OCI-M1 (cell line): ENCODE measurements at places on chromosomes 1 and 21.

- DNase-seq = no peak
Measured at GRCh38 chr1:41330588-41331545, 30.4 kb upstream of the FOXO6 start.

- DNase-seq = no peak
Measured at GRCh38 chr1:75412616-75413015, 198.3 kb downstream of the SLC44A5 start.

GRCh38 chr1:91937613-91938012 lies 11.6 kb upstream of the BRDT start:
- no peak for DNase-seq

DNA sequence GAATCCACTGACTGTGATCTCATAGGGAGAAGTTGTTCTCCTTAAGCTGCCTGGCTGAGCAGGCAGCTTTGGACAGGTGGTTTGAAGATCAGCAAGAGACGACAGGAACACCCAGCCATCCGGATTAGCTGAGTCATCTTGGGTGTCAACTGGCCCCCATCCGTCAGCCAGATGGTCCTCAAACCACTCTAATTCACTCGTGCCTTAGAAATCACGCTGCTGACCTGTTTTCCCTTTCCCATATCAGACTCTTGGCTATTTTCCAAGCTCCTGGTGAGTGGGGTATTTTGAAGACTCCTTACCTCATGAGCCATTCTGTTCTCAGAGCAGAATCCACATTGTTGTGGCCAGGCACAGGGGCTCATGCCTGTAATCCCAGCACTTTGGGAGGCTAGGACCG lies 149.1 kb upstream of the L1TD1 start:
- DNase-seq = no peak

DNA sequence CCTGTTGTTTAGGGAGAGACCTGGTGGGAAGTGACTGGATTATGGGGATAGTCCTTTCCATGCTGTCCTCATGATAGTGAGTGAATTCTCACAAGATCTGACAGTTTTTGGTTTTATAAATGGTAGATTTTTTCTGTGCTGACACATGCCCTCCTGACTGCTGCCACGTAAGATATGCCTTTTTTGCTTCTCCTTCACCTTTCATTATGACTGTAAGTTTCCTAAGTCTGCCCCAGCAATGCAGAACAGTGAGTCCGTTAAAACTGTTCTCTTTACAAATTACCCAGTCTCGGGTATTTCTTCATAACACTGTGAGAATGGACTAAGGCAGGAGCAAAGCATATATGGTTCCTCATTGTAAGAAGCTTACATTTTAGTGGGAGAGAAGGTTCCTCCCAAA lies 1727.2 kb downstream of the NCAM2 start:
- DNase-seq = no peak

- no peak for DNase-seq
Measured at GRCh38 chr21:33896691-33897090, 18.9 kb downstream of the ATP5PO start.

- DNase-seq = peak; percentile 56
Measured at GRCh38 chr1:100847361-100848082, 47.1 kb downstream of the EXTL2 start.

DNA sequence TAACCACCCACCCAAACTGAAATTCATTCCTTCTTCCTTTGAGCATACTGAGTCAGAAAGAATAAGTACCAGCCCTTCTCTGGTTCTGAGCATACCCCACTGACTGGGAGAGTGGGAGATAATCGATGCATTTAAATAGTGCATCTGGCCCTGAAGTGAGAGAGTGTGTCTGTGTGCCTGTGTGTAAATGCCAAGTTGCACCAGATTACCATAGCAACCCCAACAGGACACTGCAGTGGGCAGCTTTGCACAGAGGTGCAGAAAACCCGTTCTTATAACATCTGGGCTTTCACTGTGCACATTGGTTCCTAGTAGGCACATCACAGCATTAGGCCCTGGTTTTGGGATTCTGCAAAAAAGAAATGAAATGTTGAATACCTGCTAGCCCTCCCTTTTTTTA lies 2.3 kb downstream of the ASTN1 start:
- DNase-seq = no peak

DNA sequence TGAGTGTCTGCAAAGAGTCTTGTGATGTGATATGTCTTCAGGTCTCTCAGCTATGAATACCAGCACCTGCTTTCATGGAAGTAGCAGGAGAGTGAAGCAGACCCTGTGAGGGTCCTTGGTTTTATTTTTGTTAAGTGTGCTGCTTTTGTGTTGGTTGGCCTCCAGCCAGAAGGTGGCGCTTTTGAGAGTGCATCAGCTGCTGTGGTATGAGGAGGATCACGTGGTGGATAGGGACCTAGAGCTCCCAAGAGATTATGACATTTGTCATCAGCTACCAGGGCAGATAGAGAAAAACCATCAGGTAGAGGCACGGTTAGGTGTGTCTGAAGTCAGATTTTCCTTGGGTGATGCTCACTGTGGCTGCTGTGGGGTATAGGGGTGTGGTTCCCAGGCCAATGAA lies 1232.1 kb downstream of the MRPL39 start:
- DNase-seq = peak; percentile 54

DNA sequence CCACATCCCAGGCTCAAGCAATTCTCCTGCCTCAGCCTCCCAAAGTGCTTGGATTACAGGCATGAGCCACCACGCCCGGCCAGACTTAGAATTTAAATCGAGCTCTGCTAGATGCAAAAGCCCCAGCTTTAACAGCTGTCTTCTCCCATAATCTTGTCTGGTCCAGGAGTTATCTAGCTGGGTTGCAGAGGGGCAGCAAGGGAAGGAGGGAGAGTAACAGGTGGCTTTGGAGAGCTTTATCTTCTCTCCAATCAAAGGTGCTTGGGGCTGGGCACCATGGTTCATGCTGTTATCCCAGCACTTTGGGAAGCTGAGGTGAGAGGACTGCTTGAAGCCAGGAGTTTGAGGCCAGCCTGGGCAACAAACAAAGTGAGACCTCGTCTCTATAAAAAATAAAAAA lies 3.9 kb downstream of the RHBG start:
- DNase-seq = no peak

GRCh38 chr1:226520640-226521355 lies 27.8 kb upstream of the STUM start:
- DNase-seq = no peak

- DNase-seq = no peak
Measured at GRCh38 chr1:43302721-43303470, 2.1 kb downstream of the TIE1 start.

- DNase-seq = no peak
Measured at GRCh38 chr1:175390522-175391254, 198.1 kb upstream of the KIAA0040 start.

DNA sequence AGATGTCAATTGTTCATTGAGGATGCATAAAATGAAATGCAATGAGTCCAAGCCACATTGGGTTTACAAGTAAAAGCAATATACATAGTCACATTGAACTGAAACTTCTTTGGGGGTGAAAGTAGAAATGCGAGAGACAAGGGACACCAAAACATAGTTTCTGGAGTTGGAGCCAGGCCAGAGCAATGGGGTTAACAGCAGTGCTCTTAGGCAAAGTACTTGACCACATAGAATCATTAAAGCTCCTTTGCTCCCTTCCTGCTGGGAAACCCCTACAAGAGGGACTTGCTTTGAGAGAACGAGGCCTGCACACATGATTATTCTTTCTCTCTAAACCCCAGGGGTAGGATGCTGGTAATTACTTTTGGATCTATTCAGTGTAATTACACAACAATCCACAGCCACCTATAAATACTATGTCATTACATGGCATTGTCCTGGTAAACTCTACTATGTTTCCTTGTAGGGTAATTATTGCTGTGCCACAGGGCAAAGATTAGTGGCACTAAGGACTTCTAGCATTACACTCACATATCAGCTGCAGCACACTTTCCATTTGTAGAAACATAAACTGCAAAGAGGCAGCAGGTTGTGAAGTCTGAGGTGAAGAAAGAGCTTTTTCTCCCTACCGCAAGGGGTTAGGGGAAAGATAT lies 421.6 kb upstream of the PBX1 start:
- no peak for DNase-seq

DNA sequence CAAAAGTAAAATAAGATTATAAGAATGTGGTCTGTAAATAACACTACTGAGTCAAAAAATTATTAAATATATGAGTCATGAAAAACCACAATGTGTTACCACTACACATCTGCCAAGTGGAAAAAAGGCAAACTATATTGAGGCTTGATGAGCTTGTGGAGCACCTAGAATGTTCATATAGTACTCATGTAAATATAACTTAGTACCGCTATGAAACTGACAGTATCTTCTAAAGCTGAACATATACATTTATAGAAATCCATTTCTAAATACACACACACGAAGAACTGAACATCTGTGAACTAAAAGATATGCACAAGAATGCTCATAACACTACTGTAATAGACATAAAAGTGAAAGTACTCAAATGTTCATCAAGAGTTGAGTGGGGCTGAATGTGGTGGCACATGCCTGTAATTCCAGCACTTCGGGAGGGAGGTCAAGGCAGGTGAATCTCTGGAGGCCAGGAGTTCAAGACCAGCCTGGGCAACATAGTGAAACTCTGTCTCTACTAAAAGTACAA lies 18.5 kb upstream of the GBP3 start:
- no peak for DNase-seq

GRCh38 chr1:109625601-109626560 lies 6.2 kb downstream of the AMPD2 start:
- DNase-seq = no peak

- DNase-seq = no peak
Measured at GRCh38 chr1:212585210-212585609, 23.4 kb upstream of the ATF3 start.

GRCh38 chr1:226134170-226135058 lies 52.1 kb downstream of the ACBD3 start:
- no peak for DNase-seq

GRCh38 chr1:165637427-165637826 lies 6.4 kb downstream of the MGST3 start:
- no peak for DNase-seq

GRCh38 chr1:51487628-51488027 lies 31.4 kb downstream of the EPS15 start:
- peak; percentile 60 for DNase-seq

- peak; percentile 41 for DNase-seq
Measured at GRCh38 chr1:21865943-21866706, 54.1 kb downstream of the LDLRAD2 start.

- no peak for DNase-seq
Measured at GRCh38 chr1:38235705-38236104, 189.1 kb upstream of the POU3F1 start.

DNA sequence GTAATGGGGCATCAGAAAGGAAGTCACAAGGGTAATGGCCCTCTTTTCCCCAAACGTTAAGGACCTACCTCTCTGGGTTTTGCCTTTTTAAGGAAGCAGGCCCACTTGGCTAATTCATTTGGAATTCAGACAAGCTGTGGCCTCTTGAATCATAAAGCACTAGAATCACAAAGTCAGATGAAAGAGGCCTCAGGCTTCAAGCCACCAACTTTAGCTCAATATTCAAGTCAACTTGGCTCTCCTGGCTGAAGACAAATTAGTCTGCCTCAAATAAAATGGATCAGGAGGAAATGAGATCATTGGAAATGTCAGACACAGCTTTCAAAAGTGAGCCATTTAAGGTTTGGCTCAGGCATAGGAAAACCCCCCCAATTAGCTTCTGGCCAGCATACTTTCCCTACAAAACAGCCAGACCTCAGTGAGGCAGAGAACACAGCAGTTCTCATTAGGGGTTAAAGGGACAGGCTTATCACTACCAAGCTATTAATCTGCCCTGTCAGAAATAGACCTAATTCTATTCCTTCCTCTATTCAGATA lies 34.3 kb downstream of the SLC35D1 start:
- DNase-seq = no peak

GRCh38 chr1:232381394-232382100 lies 248.4 kb downstream of the SIPA1L2 start:
- no peak for DNase-seq

DNA sequence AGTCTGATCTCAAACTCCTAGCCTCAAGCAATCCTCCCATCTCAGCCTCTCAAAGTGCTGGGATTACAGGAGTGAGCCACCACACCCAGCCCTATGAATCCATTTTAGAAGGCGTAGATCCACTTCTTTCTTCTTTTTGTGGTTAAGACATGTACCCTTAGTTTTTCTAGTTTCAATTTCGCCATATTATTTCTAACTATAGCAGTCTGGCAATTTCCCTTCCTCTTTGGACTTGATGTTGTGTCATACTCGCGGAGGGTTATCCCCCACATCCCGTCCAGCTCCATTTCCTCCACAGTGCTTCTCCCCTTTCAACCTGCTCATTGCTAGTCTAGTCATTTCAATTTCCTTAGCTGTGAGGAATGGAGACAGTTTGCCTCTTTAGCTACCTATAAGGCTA lies 5.2 kb upstream of the LRRC8D start:
- DNase-seq = peak; percentile 38

GRCh38 chr1:46056325-46056724 lies 76.1 kb downstream of the PIK3R3 start:
- DNase-seq = no peak

DNA sequence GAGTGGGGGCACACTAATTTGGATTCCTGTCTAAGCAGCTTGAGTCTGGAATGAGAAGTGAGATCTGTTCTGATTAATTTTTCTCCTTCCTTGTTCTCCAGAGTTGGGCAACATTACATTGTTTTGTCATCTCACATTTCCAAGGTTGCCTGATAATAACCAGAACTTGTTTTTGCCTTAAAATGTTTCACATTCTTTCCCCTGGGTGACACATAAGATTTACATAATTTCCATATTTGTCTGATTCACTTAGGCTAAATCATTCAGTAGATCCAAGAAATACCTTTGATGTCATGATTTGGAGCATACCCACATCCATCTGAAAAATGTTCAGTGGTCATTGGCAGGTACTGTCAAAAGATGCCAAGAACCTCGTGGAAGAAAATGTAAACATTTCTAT lies 60.3 kb downstream of the XCL2 start:
- DNase-seq = no peak

GRCh38 chr1:5125208-5125607 lies 470.8 kb downstream of the AJAP1 start:
- DNase-seq = no peak

DNA sequence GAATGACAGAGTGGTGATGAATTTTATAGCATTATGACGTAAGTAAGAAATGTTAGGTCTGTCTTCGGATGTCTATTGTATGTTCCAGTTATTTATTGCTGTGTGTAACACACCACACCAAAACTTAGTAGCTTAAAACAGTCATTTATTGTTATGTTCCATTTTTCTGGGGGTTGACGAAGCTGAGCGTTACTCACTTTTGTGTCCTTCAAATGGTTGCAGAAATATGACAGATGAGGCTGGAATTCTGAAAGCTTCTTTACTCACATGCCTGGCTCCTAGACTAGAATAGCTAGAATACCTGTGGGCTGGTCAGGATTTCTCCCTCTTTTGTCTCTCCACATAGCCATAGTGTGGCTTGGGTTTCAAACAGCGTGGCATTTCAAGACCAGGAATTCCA lies 62.1 kb upstream of the S1PR1 start:
- DNase-seq = no peak

GRCh38 chr1:180028864-180029263 lies 74.3 kb downstream of the CEP350 start:
- peak; percentile 20 for DNase-seq

- DNase-seq = no peak
Measured at GRCh38 chr1:116561563-116561962, 9.3 kb downstream of the CD58 start.
